ENCODE measurements at places on chromosomes 16 and 17. TPM values are rescaled to one million over a fixed set of nuclear protein-coding genes. Genes with fewer than 3 reads are reported as not detected.

- no peak for DNase-seq
These were observed 228.8 kb downstream of the CDH11 start for GRCh38 chr16:64892835-64893785.

DNA sequence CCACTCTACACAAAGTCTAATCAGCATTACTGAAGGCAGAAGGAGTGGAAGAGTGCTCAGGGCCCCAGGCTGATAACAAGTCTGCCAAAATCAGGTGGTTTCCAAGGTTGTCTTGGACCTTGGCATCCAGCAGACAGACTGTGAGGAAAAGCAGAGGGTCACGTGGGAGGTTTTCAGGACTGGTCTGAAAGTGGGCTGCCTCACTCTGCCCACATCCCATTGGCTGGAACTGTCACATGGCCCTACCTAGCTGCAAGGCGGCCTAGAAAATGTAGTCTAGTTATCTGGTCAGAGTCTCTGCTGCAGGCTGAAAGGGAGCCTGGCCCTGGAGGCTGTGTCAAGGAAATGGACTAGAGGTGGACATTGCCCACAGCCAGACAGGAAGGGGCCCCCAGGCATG, 310.7 kb upstream of the ASIC2 start:
- no peak for DNase-seq

The CA5A gene
- 0.25 TPM for polyA plus RNA-seq

The PLA2G10 gene
- polyA plus RNA-seq, result 0.88 TPM

DNA sequence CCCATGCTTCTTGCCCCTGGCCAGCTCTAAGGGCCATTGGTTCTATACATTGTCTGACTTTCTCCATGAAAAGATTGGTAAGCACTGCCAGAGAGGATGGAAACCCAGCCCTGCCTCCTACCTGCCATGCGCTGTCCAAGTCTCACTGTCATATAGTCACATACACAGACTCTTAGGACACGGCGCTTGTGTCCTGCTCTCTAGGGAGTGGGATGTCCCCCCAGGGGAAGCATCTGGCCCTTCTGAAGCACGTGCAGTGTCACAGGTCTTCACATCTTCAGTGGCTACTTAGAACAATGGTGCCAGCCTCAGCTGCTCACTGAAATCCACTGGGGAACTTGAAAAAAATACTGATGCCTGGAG, 38.7 kb downstream of the MYO18A start:
- no peak for DNase-seq
